ENCODE measurements at places on chromosomes 5 and 9.

DNA sequence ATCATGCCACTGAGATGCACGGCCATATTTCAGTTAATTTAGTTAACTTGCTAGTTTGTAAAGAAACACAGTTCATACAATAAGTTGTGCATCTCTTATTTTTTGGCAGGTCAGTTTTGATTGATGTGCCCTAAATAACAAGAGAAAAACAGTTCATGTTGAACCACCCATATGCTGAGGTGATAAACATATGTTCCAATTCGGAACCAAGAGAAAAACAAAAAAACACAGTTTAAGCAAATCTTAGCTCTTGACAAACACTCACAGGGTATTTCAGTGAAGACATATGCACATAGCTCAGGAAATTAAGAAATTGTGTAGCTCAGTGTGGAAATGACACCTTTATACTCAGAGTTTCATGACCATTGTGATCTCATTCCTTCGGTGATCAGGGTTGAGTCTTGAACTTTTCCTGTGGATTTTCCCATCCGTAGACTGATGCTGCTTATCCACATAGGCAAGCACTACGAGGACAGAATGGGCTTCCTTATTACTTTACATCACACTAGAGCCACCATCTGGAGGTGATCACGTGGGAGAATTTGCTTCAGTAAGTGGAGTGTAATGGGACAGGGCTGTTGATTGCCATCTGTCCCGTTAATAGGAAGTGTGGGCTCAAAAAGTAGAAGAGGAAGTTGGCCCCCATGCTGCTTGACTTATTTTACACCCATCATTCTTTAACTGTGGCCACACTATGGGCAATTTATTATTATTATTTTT, 773.0 kb downstream of the MTRR start:
- no peak for DNase-seq

DNA sequence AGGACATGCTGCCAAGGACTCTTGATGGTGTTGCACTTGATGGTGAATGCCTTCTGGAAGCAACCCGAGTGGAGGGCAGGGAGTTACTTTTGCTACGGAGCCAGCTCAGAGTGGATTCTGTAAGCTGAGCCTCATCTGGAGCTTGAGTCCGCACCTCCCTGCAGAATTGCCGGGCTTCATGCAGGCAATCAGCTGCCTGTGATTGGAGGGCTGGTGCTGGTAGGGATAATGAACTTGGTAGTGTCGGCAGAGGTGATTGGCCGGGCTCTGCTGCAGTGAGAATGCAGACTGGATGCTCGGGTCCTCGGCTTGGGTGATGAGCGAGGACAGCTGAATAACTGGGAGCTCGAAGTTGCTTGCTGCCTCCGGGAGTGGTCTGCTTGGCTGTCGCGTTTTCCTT, 23.1 kb downstream of the SLC25A25 start:
- no peak for DNase-seq

GRCh38 chr9:4293293-4293941, 6.5 kb downstream of the GLIS3 start:
- no peak for DNase-seq

GRCh38 chr9:129272348-129273025, 94.4 kb upstream of the IER5L start:
- DNase-seq = no peak

GRCh38 chr9:113403646-113404045, 2.6 kb upstream of the ALAD start:
- DNase-seq = no peak

Data from stimulated activated CD4-positive, alpha-beta T cell treated with anti-CD3 and anti-CD28 coated beads, Interleukin-15, amount 100 ng/mL, for 48 hours (primary cell).